ENCODE measurements at places on chromosomes 7 and 10. TPM values are rescaled to one million over a fixed set of nuclear protein-coding genes. Genes with fewer than 3 reads are reported as not detected.
A peak's percentile ranks its signal among the peaks of the same experiment; 100 is the strongest.

- DNase-seq = no peak
These were observed at the start of gene EBF3 for GRCh38 chr10:129963641-129964501. TSS of gene EBF3 (minus strand) at chr10:129964274. CDS start at chr10:129963768, 506 bp downstream.

GRCh38 chr7:32072397-32072796 lies 2.2 kb upstream of the PDE1C start:
- no peak for DNase-seq

DNA sequence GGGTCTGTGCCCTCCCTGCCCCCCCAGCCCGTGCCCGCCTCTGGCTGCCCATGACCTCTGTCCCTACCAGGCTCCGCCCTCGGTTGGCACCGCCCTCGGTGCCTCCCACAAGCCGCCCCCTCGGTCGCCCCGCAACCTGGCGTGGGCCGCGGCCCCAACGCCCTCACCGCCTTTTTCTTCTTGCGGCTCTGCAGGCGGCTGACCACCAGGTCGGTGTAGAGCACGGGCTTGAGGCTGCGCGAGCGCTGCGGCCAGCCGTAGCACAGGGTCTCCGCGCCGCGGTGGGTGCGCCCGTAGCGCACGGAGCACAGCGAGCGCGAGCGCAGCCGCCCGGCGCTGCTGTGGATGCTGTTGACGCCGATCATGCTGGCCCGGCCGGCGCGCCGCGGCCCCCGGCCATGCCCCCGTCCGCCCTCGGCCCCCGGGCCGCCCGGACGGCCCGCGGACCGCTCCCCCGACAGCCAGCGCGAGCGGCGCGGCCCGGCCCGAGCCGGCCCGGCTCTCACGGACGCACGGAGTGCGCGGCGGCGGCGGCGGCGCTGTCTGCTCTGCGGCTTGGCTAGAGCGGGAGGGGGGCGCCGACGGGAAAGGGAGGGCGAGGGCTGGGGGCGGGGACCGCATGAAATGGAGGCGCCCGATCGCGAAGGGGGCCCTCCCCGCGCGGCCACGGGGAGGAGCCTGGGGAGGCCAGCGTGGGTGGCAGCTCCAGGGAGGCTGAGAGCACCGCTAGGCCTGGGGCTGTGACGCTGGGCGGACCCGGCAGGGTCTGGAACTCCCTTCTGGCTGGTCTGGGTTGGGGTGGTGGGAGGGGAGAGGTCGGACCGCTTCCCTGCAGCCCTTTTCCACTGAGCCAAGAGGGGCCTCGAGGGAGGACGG lies 9.6 kb downstream of the PSD start:
- DNase-seq = peak; percentile 84

GRCh38 chr10:89522463-89522862 lies 12.9 kb downstream of the SLC16A12 start:
- no peak for DNase-seq

DNA sequence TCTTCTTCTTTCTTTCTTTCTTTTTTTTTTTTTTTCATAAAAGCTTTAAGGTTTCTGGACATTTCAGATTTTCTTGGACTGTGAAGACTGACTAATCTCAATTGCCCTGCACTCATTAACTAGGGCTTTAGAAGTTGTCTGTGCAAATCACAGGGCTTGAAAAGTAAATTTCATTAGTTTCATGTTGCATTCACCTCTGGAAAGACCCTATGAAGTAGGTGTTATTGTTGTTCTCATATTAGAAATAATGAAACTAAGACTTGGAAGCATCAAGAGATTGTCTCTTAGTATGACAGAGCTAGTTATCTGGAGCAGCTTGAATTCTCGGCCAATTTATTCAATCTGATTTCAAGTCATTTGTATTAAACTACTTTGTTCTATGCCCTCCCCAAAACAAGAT lies 28.2 kb upstream of the SEMA3D start:
- DNase-seq = no peak

DNA sequence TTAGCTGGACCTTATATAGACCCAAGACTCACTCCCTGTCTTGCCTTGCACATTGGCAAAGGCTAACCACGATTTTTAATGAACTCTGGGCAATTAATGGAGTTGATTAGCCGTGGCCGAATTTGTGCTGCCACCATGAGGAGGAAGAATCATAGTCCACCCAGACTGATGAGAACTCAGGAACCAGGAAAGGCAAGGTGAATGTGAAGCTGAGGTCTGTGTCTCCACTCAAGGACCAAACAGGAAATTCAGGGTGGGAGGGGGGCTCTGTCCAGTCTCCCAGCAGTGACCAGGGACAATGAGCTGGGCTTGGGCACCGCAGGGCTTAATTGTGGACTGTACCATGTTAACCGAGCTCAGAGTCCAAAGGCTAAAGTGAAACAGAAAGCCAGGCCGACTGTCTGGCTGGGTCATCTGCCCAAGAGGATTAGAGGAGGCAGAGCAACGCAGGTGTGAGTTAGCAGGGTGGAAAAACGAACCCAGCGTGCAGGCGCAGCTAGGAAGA lies 127.0 kb upstream of the JCAD start:
- DNase-seq = no peak

The ASB10 gene
- polyA plus RNA-seq = not detected

GRCh38 chr10:49407552-49408137 lies 11.8 kb upstream of the DRGX start:
- DNase-seq = peak; percentile 68

The ADCYAP1R1 gene
- not detected for polyA plus RNA-seq

- no peak for DNase-seq
These were observed 3.1 kb downstream of the HNRNPA2B1 start for GRCh38 chr7:26197153-26198115.

DNA sequence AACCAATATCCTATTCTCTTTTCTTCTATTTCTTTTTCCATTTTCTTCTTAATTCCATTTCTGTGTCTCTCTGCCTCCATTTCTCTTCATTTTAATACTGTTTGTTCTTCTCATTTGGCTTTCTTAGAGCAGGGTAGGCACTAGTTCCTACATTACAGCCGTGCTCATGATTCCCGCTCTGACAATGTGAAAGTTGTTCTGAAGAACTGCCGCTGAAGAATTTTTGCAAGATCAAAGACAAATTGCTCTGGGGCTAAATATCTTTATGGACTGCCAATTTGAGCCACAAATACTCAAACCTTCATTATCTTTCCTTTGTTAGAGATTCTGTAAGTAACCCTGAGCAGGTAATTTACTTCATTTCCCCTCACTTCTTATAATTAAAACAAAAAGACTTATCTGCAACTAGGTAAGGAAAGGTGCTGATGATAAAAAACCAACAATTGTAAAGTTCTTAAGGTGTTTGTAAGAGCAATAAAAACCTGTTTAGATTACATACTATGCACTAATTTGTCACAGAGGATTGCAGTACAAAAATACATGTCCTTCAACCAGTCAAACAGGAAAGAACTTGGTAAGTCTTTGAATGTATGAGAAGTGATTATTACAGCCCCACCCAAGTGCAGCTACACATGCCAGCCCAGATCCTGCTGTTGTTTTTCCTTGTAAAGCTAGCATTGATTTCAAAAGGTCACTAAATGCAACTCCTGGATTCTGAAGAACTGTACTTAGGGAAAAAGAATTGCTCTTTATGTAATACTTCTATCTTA lies 127.5 kb downstream of the COL28A1 start:
- no peak for DNase-seq

The CFTR gene
- polyA plus RNA-seq = not detected

The UTF1 gene
- polyA plus RNA-seq = not detected

The TRIM73 gene
- polyA plus RNA-seq = 1.7 TPM

- no peak for DNase-seq
These were observed 133.6 kb downstream of the ATXN7L1 start for GRCh38 chr7:105742787-105743186.

DNA sequence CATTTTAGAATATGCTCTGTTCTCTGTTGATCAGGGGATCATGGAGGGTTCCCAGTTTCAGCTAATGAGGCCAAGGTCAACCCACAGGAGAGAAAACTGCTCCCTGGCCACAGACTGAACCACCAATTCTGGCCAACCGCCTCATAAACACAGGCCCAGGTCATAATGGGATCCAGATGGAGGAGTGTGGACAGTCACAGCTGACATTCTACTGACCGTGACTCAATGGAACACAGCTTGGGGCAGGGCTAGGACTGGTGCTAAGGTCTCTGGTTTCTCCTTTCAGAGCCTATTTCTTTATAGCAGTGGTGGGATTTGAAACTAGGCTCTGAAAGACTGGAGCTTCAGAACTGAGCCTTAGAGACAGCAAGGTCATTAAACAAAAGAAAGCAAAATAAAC lies 68.3 kb downstream of the HIPK2 start:
- DNase-seq = no peak

- DNase-seq = no peak
These were observed 169.3 kb upstream of the TCERG1L start for GRCh38 chr10:131480861-131481260.

GRCh38 chr10:12195603-12196506 lies at the start of the genes CDC123 and NUDT5:
TSS of gene CDC123 (plus strand) at chr10:12196188. CDS start at chr10:12196246, 58 bp downstream.
TSS of gene NUDT5 (minus strand) at chr10:12195891. CDS start at chr10:12186291, 9,600 bp downstream.
- DNase-seq = peak; percentile 79

- DNase-seq = peak; percentile 46
These were observed 55.3 kb downstream of the NEURL1 start for GRCh38 chr10:103548581-103549348.

DNA sequence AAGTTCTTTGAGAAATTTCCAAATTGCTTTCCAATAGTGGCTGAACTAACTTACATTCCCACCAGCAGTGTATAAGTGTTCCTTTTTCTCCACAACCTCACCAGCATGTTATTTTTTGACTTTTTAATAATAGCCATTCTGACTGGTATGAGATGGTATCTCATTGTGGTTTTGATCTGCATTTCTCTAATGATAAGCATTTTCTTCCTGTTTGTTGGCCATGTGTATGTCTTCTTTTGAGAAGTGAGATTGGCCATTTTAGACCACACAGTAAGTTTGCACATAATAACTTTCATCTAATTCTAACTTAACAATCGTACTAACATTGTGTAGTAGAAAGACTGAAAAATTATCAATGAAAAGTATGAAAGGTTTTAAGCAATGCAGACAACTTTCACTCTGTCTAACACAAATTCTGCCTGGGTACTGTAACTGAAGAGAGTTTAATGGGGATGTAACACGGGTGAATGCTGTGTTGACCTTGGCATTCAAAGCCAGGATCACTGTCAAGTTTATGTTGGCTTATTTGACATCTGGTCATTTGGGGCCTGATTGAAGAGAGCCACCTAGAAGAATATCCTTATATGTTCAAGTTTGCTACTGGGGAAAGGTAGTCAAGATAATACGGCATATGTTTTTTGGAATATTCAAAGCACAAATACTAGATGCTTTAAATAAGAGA lies 50.4 kb downstream of the FAM171A1 start:
- DNase-seq = no peak

DNA sequence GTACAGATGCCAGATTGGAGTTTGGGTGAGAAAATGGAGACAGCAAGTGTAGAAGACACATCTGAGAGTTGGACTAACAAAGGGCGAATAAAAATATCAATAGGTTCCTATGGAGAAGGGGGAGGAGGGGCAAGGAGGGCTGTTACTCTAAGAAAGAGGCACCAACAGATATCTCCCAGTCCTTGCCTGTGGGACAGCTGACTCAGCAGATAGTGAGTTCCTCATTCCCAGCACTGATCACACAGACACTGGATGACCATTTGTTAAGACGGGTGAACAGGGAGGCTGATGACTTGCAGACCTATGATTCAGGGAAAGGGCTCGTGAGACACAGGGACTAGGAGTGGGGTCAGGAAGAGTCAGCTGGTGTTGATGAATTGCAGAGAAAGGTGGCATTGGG lies 5.7 kb upstream of the PRR15 start:
- no peak for DNase-seq

- no peak for DNase-seq
These were observed 37.1 kb upstream of the ZNF32 start for GRCh38 chr10:43685744-43686143.

The ODAD2 gene
- polyA plus RNA-seq = 0.15 TPM

DNA sequence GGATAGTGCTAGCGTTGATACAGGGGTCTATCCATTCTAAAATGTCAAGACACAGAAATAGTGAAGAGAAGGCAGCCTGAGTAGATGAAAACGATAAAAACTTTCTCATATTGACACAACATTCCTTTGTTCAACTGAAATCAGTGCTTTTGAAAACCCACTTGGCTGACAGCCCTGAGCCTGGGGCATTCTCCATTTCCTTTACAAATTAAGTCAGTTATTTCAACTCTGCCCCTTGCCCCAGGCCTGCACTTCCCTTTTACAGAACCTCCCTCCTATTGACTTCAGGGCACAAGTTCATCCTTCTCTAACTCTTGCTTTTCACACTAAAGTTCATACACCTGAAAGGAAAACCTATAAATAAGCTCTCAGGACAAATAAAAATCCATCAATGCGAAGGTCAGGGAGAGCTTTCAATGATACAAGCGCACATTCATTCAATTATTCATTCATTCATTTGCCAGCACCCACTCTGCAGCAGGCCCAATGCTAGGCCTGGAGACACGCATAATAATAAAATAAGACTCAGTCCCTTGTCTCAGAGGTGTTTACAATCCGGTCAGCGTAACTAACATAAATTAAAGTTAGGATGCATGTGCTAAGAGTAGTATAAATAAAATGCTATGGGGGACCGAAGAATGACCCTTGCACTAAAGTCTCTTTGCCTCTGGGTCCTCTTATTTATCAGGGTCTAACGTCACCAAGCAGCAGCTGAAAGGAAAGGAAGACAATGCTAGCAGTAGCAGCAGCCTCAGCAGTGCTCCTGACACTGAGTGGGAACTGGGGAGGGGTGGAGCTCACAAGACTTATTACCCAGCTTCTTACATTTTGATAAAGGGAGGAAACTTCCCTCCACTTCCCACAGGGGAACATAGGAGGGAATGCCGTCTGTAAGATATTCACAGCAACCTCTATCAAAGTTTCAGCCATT lies 134.8 kb downstream of the PDE1C start:
- no peak for DNase-seq

DNA sequence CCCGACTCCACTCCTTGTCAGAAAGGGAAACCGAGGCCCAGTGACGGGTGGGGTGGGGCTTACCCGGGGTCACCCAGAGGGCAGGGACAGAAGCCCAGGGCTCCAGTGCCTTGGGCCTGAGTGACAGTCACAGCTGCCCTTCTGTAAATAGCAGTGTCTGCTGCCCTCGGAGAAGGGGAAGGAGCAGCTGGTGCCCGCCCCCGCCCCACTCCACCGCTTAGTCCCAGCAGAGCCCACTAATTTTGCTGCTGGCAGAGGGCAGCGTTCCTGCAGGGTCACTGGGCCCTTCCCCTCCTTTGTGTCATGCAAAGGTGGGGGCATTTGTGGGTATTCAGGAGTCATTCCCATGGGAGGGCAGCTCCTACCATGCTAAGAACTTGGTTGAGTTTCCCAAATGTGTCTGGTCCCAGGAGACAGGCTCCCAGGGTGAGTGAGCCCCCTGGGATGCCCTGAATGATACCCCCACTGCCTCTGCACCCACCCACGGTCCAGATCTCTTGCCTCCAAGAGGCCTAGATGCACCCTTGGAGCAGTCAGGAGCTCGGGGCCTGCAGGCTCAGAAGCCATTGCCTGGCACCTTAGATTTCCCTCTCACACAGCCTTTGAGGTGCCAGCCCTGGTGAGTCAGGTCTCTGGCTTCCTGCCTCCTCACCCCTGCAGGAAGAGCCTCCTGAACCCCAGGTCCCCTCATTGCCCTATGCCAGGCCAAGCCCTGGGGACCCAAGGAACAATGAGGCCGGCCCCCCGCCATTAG lies 17.2 kb downstream of the SH2B2 start:
- DNase-seq = no peak
